Adipocyte (in vitro differentiated cells): ENCODE measurements at places on chromosomes 3 and 15.

GRCh38 chr3:185976100-185976499, 38.3 kb upstream of the TRA2B start:
- DNase-seq: no peak

DNA sequence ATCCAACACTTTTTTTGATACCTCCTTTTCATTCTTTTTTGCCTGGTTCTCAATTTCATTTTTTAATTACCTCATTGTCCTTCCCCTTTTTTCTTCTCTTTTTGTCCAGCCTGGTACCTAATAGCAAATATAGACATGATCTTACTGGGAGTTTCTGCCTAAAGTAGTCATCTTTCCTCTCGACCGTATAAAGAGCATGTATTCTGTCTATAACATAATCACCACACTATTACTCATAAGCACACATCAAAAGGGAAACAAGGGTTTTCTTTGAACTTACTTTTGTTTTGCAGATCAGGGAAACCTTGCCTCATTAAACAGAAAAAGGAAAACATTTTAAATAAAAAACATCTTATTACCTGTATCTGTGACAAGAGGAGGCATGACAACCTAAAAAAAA, 33.0 kb downstream of the FAM98B start:
- peak; percentile 35 for DNase-seq

- no peak for DNase-seq
Observed at GRCh38 chr3:109413049-109413448, 75.7 kb upstream of the DPPA4 start.

DNA sequence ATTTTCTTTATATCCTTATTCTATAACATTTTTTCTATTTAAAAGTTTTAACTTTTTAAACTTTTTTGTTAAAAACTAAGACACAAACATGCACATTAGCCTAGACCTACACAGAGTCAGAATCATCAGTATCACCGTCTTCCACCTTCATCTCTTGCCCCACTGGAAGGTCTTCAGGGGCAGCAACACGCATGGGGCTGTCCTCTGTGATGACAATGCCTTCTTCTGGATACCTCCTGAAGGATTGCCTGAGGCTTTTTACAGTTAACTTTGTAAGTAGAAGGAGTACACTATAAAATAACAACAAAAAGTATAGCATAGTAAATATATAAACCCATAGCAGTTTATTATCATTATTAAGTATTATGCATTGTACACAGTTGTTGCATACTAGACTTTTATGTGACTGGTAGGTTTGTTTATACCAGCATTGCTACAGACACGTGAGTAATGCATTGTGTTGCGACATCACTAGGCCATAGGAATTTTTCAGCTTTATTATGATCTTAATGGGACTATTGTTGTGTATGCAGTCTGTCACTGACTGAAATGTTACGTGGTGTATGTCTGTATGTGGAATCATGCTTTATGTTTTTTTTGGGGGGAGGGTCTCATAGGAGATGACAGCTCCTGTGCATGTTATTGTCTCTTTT, 18.2 kb downstream of the ATP1B3 start:
- DNase-seq: peak; percentile 90

GRCh38 chr3:175818811-175819464, 959.8 kb downstream of the NAALADL2 start:
- DNase-seq: no peak

- no peak for DNase-seq
Observed at GRCh38 chr3:52364322-52365035, 48.4 kb downstream of the DNAH1 start.

DNA sequence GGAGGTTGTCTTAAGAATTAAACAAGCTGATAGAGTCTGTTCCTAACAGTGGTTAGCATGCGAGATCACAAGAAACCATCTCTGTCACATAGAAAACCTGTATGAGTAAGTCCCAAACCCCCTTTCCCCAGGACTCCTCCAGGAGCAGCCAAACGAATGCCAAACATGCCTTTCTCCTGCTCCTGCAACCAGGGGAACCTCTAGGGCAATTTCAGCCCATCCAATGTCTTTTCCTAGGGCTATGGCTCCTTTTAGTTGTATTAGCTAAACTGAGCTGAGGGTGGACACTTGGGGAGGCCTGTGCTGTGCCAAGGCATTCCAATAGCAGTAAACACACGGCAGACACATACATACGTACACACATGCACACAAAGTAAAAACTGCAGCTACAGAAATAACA, 36.5 kb upstream of the TIMP4 start:
- peak; percentile 25 for DNase-seq

GRCh38 chr3:12170207-12170606, 11.5 kb upstream of the TIMP4 start:
- DNase-seq: peak; percentile 56

DNA sequence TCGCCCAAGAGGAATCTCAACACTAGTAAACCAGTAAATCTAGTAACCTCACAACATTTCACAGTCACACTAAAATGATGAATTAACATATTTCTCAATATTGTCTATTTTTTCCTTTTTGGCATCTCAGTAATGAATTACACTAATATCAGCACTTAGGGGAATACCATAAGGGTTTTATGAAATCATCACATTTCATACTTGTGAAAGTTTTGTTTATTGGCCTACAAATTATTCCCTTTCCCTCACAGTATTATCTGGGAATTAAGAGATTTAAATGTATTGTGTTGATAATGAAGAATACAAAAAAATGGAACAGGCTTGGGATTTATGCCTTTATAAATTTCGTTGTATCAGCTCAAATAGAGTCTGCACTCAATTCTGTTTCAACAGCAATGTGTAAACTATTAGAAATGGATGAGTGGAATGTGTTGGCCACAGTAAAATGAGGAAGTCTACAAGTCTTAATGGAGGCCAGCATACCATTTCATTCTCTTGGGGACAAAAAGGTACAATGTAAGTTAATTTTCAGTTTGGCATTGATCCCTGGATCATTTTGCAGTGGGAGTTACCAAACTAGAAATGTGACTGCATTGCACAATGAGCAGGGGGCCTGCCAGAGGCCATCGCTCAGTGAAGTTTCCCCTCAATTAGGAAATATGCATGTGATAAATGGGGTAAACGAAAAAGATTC, 195.4 kb downstream of the FMN1 start:
- no peak for DNase-seq
